ENCODE measurements at places on chromosomes 1 and 21. TPM values are rescaled to one million over a fixed set of nuclear protein-coding genes. Genes with fewer than 3 reads are reported as not detected.

DNA sequence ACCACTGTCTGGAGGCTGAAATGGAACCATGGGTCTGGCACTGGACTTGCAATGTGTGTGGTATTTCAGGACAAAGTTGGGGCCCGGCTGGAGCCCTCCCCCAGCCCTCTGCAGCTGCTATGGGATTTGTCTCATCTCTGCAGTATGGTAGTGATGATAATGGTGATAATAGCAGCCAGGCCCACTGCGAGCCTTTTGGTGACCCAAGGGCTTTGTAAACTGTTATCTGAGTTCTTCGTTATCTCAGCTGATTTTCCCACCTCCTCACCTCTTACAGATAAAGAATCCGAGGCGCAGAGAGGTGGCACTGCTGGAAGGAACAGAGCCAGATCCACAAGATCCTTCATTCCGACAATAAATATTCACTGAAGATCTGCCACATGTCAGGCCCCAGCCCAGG lies 11.7 kb upstream of the WNT4 start:
- DNase-seq, result no peak

GPR37L1 gene
- polyA plus RNA-seq, result not detected

DNA sequence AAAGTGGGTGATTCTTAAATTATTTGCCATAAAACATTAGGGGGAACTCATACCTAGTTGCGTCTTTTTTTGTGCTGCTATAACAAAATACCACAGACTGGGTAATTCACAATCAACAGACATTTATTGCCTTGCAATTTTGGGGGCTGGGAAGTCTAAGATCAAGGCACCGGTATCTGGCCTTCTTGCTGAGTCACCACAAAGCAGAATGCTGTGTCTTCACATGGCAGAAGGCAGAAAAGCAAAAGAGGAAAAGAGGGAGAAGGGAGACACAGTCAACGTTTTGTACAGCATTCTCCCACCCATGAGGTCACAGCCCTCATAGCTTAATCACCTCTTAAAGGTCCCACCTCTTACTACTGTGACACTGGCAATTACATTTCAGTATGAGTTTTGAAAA lies 291.0 kb downstream of the CHRM3 start:
- no peak for DNase-seq

DNA sequence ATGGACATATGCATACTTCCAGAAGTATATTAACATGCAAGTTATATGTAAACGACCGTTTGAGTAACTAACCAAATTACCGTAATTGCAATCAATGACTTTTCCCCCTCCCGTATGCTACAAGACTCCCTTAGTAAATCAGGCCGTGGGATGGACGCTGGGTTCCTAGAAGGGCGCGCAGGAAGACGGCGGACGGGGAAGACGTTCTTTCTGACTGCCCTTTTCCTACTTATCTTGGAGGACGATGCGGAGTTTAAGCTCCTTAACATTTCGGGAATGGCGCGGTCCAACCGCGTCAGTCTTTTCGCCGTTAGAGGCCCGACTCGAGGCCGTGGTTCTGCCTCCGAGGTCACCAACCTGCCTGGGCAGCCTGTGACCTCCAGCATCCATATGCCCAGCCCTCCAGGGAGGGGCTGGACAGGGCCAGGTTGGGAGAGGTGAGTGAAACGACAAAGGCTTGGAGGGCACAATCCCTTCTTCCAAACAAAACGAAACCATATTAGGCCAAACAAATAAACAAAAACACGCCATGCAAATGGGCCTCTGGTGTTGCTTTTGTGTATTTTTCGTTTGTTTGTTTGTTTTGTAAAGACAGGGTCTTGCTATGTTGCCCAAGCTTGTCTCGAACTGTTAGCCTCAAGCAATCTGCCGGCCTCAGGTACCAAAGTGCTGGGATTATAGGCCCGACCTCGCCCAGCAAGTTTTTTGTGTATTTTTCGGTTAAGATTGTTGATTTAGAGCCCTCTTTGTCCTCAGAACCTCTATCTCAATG lies 873 bp upstream of the PI4KB start:
- no peak for DNase-seq

DNA sequence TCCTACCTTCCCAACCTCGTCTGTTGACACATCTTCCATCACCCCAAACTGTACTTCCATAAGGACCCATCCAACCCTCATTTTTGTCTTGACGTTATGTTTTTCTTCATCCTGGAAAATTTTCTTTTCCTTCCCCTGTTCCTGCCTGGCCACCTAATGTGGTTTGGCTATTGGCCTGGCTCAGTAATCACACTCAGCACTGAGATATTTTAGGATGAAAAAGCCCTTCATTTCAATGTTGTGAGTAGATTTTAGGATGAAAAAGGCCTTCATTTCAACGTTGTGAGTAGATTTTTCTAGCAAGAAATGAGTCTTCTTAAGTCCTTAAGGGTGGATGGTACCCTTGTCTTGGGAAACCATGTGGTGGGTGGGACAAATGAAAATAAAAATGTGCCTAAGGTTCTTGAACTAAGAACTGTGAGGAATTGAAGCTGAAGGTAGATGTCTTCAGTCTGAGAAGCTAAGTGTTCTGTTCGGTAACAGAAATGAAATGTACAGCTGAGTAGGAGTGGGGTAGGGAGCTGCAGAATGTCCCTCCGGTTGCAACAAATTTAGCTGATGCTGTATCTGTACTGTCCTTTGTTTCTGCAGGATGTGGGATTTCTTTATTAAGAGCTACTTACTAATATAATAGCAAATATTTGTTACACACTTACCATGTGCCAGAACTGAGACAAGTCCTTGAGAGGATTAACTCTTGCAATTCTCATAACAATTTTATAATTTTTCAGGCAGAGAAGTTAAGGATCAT lies 36.1 kb downstream of the DNTTIP2 start:
- peak; percentile 89 for DNase-seq

Data from fibroblast of lung (primary cell).